Placental epithelial cell (primary cell): ENCODE measurements at places on chromosomes 12 and 14. TPM values are rescaled to one million over a fixed set of nuclear protein-coding genes. Genes with fewer than 3 reads are reported as not detected.

The CD9 gene
- 52.2 and 77.5 TPM in 2 replicates for total RNA-seq

The LALBA gene
- total RNA-seq: not detected in 2 replicates

The ENO2 gene
- total RNA-seq: 0.76 and 1.6 TPM in 2 replicates

The AKAP5 gene
- under 0.01 and 0.33 TPM in 2 replicates for total RNA-seq

The RITA1 gene
- total RNA-seq: 11.4 and 20.4 TPM in 2 replicates

The CD27 gene
- 0.33 TPM in 1 of 2 replicates, not detected in the other for total RNA-seq

The ALDH1L2 gene
- 3.9 and 6.8 TPM in 2 replicates for total RNA-seq

The OLR1 gene
- not detected in 2 replicates for total RNA-seq

The SMCO2 gene
- 0.39 TPM in 1 of 2 replicates, not detected in the other for total RNA-seq

The FGF23 gene
- not detected in 2 replicates for total RNA-seq

The ACSS3 gene
- total RNA-seq: 0.22 and 1.2 TPM in 2 replicates
